ENCODE measurements at places on chromosomes 7 and 10. TPM values are rescaled to one million over a fixed set of nuclear protein-coding genes. Genes with fewer than 3 reads are reported as not detected.

DNA sequence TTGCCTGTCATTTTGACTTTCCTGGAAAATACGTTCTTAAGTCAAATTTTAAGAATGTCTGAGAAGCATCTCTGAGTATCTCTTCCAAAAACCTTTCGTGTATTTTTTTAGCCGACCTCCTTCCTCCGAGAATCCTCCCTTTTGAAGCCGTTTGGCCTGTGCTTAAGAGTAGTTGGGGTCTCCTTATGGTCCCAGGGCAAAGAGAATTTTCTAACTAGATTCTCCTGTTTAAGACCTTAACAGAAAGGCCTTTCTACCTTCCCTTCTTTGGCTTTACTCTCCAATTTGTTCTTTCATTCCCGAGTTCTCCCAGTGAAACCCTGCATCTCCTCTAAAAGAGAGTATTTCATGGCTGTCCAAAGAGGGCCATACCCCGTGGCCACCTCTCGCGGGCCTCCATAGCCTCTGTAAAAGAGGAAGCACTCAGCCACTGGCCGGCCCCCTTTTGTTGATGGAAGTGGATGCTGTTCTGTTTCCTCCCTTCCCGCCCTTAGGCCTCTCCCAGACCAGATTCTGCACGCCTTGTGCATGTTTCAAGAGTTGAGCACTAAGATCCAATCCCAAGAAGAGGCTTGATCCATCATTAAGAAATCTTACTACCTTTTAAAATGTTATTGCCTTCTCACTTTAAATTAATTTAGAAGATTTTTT, 6.6 kb upstream of the FEZF1 start:
- DNase-seq = no peak
- H3K4me1 ChIP-seq = peaks cover 10% of the 10 kb centered on the region
- no peak overlapping the region for H3K27ac ChIP-seq
- H3K27me3 ChIP-seq = peaks cover 99% of the 10 kb centered on the region
- H3K36me3 ChIP-seq = no peaks in the 10 kb centered on the region

DNA sequence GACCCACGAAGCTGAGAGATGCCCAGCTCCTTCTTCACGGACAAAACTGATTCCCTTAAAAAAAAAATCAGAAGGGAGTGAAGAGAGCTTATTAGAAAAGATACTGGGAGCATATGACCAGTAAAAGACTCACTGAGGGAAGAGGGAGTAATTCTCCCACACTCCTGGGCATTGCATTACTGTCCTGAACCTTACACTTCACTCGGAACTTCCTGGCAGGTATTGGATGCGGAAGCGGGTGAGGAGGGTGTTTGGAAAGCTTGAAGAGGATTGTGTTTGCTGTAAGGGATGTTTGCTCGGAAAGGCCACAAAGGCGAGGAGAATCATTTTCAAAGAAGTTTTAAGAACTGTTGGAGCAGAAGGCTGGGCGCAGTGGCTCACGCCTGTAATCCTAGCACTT, 375 bp downstream of the HKDC1 start:
- no peak for DNase-seq
- no peak overlapping the region for H3K4me3 ChIP-seq
- peaks cover 7% of the 10 kb centered on the region for H3K4me1 ChIP-seq
- H3K36me3 ChIP-seq = no peaks in the 10 kb centered on the region

DNA sequence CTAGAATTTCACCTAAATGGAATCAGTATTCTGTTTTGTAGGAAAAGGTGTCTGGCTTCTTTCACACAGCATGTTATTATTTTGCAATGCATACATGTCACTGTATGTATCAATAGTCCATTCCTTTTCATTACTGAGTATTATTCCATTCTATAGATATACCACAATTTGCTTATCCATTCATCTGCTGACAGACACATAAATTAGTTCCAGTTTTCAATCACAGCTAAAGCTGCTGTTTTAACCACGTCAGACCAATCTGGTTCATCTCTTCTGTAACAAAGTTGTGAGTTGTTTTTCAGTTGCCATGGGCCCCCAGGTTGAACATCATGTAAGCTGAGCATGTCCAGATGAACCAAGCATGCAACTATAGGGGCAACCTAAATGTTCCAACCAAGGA, 282.1 kb upstream of the MKLN1 start:
- no peak for DNase-seq
- H3K27me3 ChIP-seq = peaks cover 1% of the 10 kb centered on the region
- peaks cover 6% of the 10 kb centered on the region for H3K36me3 ChIP-seq
- H3K4me3 ChIP-seq = no peak overlapping the region
- H3K27ac ChIP-seq = no peak overlapping the region

The GDF2 gene
- total RNA-seq = not detected

DNA sequence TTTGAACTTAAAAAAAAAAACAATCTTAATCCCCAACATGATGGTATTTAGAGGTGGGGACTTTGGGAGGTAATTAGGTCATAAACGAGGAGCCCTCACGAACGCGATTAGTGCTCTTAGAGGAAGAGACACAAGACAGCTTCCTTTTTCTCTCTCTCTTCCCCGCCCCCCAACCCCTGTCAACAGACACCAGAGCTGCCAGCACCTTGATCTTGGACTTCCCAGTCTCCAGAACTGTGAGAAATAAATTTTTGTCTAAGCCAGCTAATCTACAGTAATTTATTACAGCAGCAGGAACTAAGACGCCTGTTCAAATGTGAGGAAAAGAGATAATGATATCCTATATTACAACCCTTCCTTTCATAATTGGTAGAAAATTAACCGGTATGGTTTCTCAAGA, 40.1 kb downstream of the RELN start:
- DNase-seq = no peak
- H3K36me3 ChIP-seq = no peaks in the 10 kb centered on the region
- no peak overlapping the region for H3K27ac ChIP-seq

The NEUROG3 gene
- not detected for total RNA-seq

DNA sequence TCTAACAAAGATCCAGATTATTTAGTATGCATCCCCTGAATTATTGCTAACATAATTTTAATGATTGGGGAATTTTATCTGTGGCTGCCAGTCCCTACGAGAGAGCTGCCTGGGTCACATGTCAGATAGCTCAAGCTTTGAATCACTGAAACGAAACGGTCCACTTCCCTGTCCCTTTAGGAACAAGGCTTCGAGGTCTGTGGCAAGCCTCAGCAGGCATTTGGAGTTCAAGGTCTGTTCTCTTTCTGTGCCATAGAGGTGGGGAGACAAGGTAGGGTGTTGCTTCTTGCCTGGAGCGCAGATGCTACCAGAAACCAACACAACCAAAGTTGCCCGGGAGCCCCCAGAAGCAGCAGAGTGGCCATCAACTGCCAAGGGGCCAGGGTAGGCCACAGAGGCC, 13.9 kb upstream of the SH2D4B start:
- H3K36me3 ChIP-seq = peaks cover 9% of the 10 kb centered on the region
- H3K4me1 ChIP-seq = peaks cover 9% of the 10 kb centered on the region
- no peaks in the 10 kb centered on the region for H3K27me3 ChIP-seq
- no peak overlapping the region for H3K4me3 ChIP-seq
- no peak overlapping the region for H3K27ac ChIP-seq
- no peak for DNase-seq

DNA sequence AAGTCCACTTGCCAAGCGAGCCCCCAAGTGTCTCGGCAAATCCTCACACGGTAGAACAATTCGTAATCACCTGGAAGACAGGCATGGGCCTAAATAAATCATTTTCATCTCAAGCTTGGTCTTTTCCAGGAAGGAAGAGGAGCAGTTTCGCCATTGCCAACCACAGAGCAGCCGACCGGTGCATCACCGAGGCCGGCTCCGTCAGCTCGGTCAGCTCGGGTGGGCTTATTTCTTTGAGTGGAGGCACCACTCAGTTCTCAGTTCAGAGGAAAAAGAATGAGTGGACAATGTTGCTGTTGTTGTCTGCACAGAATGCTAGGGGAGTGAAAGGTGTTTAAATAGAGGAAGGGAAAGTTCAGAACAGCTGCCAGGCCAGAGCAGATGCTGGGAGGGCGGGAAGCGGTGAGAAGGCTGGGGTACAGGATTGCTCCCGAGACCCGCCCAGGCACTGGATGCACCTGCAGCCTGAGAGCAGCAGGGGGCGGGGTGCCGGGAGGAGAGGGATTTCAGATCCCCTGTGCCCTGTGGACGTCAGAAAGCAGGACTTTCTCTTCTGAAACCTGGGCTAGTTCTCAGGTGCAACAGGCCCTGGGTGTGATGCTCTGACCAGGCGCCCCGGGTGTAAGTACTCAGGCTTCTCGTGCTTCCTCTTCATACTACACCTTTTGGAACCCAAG, 17.7 kb upstream of the IGFBP3 start:
- no peaks in the 10 kb centered on the region for H3K27me3 ChIP-seq
- H3K4me1 ChIP-seq = no peaks in the 10 kb centered on the region
- DNase-seq = no peak
- no peak overlapping the region for H3K27ac ChIP-seq

The RNF32 gene
- 1.5 TPM for total RNA-seq

The NAMPT gene
- total RNA-seq = 52.0 TPM

The ENTPD1 gene
- 1.1 TPM for total RNA-seq

DNA sequence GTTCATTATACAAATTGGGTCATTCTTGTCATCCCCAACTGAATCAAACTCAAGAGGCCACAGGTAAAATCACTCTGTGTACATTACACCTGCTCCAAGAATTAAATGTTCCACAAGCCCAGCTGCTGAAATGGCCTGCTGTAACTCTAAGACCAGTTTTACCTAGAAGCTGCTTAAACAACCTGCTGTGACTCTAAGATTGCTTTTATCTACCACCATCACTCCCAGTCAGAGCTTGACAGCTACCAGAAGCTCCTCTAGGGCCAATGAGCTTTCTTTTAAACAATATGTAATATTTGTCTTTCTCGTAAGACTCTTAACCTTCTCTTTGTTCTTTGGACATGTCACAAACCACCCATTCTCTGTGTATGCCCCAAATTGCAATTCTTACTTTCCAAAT, 141.8 kb upstream of the LRGUK start:
- no peaks in the 10 kb centered on the region for H3K27me3 ChIP-seq
- peaks cover 3% of the 10 kb centered on the region for H3K36me3 ChIP-seq
- peaks cover 10% of the 10 kb centered on the region for H3K4me1 ChIP-seq
- no peak overlapping the region for H3K4me3 ChIP-seq

- H3K27ac ChIP-seq = no peak overlapping the region
- peaks cover 63% of the 10 kb centered on the region for H3K36me3 ChIP-seq
- peaks cover 30% of the 10 kb centered on the region for H3K4me1 ChIP-seq
- no peak for DNase-seq
- H3K4me3 ChIP-seq = no peak overlapping the region
Observed at GRCh38 chr10:29671968-29672367, 37.2 kb upstream of the SVIL start.

The FAM237B gene
- total RNA-seq = not detected

The FGL2 gene
- total RNA-seq = 0.05 TPM

DNA sequence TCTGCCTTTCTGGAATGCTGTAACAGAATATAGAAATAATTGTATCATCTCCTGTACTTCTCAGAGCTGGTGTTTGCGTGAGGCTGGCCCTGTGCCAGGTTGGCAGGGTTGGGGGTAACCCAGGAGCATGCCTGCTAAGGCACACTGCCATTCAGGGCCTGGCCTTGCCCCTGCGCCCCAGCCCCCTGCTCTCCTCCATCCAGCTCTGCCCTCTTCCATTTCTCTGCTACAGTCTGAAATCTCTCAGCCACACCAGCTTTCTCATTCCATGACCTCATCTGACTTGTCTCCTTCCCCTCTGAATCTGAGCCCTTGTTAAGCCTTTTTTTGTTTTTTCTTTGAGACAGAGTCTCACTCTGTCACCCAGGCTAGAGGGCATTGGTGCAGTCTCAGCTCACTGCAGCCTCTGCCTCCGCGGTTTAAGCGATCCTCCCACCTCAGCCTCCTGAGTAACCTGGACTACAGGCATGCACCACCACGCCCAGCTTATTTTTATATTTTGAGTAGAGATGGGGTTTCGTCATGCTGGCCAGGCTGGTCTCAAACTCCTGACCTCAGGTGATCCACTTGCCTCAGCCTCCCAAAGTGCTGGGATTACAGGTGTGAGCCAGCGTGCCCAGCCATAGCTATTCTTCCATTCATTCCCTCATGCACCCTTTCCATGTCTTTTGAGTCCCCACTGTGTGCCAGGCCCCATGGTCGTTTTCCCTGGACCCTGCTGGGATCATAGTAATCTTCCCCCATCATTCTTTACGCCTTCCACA, 206.8 kb downstream of the CUX1 start:
- H3K27me3 ChIP-seq = no peaks in the 10 kb centered on the region
- no peak for DNase-seq
- peak overlapping the region; percentile 80 for H3K27ac ChIP-seq
- peaks cover 8% of the 10 kb centered on the region for H3K4me1 ChIP-seq
- no peak overlapping the region for H3K4me3 ChIP-seq
- peaks cover 10% of the 10 kb centered on the region for H3K36me3 ChIP-seq

GRCh38 chr7:80139236-80139635, 4.6 kb downstream of the GNAI1 start:
- peak overlapping the region; percentile 50 for H3K27ac ChIP-seq
- H3K4me1 ChIP-seq = peaks cover 49% of the 10 kb centered on the region
- no peak for DNase-seq

DNA sequence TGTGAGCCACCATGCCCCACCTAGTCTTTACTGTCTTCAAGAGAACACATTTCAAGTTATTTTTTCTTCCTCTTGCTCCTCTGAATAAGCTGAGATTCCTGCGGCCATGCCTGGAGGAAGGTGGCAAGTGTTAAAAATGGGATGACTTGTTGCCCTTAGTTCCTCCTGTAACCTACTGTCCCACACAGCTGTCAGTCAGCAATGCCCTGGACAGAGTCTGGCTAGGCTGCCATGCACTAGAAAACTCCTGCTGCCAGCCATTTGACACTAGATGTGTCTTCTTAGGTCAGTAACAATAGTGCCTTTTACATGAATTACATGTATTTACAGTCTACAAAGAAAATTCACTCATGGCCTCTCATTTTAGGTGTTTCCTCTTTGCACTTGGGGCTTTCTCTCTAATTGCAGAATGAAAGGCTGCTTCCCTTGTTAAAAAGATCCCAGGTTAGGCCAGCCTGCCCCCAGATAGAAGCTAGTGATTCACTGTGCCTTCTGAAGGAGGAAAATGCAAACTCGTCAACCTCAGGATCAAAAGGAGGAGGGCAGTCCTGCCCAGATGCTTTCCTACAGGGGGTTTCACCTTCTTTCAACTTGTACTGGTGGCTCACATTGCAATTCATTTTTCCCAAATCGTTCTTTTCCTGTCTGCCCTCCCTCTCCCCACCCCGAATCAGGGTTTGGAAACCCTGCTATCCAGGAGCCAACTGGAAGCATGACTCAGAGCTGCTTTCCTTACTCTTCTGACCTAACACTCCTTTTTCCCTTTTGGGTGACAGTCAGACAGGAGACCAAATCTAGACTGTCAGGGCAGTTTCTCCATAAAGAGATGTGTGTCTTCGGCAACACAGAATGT, 136.6 kb downstream of the SPAG6 start:
- H3K4me1 ChIP-seq = peaks cover 25% of the 10 kb centered on the region
- H3K27me3 ChIP-seq = peaks cover 33% of the 10 kb centered on the region
- no peaks in the 10 kb centered on the region for H3K36me3 ChIP-seq
- DNase-seq = no peak
- H3K27ac ChIP-seq = no peak overlapping the region

All from mesothelial cell of epicardium (in vitro differentiated cells).